ENCODE measurements at places on chromosomes 7 and 10.

DNA sequence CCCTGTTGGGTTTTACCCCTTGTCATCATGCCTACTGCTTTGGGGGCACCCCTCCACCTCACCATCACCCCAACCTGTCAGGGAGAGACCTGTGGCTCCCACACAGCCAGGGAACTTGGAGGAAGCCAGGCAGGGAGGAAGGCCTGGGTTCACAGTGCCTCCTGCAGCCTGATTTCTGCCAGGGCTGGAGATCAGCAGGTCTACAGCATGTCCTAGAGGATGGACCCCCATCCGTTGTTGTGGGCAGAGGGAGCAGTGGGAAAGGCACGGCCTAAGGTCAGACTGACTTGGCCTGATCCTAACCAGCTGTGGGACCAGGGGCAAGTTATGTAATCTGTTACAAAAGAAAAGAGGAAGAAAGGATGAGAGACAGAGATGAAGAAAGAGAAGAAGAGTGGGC lies 28.2 kb downstream of the ZCCHC24 start:
- DNase-seq: no peak

DNA sequence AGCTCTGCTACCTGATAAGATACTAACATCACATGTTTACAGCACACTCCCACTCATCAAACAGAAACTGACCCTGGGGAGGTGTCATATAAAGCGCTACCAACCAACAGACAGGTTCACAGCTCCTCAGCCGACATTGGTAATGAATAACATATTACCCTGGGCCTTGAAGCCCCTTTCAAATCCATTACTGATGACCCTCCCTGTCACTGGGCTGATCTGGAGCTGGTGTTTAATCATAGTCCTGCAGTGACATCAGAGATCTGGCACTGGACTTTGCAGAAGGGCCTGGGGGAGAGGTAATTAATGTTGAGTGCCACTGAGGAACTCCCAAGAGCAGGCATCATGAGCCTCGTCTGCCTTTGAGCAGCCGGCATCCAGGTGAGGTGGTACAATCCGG lies 306.5 kb upstream of the NFE2L3 start:
- no peak for DNase-seq

DNA sequence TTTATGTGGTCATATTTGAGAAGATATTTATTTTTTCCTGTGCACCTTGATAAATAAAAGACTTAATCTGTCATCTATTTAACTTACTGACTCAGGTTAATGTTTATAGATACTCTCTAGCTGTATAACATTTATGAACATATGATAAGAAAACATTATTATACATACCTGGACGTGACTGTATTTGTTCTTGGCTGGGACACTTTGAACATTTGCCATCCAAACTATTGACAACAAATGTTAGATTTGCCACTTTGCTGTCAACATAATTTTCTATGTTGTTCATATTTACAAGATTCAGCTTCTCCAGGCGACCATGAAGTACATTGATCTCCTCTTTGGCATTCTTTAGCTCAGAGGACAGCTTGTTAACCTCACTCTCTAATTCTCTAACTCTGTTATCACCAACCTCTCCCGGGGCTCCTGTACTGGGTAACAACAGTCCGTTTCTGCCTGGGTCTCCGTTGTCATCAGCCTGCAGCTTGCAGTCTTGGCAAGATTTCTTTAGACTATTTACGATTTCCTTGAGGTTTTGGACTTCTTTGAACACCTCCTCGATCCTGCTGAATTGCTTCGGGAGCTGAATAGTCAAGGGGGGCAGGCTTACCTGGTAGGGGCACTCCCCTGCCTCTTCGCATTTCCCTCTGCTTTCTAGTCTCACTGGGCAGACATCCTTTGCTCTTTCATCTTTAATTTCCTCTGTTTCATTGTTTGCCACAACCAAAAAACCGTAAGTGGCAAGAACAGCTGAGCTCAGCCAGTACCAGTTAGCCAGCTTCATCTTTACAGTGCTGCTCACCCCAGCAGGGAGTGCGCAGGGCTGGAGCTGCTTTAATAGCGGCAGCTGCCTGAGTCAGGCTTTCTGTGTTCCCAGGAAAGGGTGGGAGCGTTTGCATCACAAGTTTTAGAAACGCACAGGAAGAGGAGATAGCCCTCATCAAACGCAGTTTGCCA lies at the start of gene FGL2:
Gene FGL2 (minus strand): TSS at position 807 of the 954 bp plus-strand sequence. CDS start 26 bp downstream, at position 781.
- DNase-seq: peak; percentile 9

GRCh38 chr10:115814542-115814941 lies 458.5 kb downstream of the GFRA1 start:
- DNase-seq: no peak

DNA sequence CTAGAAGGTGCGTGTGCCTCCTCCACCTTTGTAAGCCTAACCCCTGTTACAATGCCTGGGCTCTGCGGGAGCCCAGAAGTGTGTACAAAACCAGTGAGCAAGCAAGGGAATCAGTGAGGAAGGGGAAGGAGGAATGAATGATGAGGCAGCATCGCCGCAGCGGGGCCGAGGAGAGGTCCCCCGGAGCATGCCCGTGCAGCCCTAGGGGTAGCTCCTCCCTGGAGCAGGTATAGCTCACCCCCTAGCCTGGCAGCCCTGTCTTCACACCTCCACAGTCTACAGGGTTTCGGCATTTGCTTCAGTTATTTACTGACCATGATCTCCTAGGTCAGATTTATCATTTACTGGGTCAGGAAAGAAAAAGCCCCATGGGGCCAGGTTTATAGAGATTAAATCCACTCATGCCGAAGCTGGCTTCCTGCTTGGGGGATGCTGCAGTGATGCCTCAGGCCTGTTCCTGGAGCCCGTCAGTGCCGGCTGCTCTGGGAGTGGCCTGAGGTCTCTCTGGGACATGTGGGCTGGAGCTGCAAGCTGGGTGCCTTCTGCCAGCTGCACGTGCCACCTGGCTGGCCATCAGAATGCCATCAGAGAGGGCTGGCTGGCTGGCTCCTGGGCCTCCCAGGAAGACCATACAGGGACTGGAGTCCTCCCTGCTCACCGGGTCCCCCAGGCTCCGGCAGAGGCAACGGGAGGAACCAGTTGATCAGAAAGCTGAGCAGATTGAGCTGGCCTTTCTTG lies 138.9 kb downstream of the GRK5 start:
- no peak for DNase-seq

- DNase-seq: no peak
Measured at GRCh38 chr7:3558400-3558799, 257.3 kb downstream of the SDK1 start.

GRCh38 chr7:77657427-77658224 lies 38.6 kb upstream of the RSBN1L start:
- DNase-seq: peak; percentile 14

GRCh38 chr10:6578795-6579182 lies 1.3 kb downstream of the PRKCQ start:
- DNase-seq: no peak

GRCh38 chr7:74115326-74115725 lies 31.7 kb downstream of the LIMK1 start:
- DNase-seq: no peak

DNA sequence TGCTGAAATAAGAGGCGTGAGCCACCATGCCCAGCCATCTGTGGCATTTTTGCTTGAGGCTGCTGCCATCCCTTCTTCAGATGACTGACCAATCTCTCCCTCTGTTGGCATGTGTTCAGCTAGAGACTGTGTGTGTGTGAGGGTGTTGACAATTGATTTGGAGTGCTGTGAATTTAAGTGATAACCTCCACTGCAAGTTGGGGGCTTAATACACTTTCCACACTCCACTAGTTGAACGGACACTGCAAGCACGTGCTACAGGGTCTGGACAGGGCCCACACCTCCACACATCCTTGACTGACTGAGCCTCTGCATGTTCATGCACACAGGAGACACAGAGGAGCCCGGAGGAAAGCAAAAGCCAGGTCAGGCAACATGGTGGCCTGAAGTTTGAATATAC lies 51.3 kb downstream of the BRAF start:
- DNase-seq: no peak

DNA sequence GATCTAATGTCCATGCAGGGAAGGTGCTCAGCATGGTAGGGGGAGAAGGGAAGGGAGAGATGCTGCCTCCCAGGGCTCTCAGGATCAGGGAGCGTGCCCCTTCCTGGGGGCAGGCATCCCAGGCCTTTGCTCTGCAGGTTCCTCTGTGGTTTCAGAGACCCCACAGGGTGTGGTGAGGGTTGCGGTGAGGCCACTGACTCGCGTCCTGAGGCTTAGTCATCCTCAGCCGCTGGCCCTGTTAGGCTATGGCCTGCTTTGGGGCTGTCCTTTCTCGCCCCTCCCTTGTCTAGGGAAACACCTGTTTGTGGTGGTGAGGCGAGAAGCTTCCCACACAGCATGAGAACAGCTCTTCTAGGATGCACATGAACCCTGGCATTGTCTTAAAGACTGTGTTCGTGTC lies 558.3 kb upstream of the FOXK1 start:
- no peak for DNase-seq

- no peak for DNase-seq
Measured at GRCh38 chr10:11397980-11398580, 213.4 kb downstream of the USP6NL start.

DNA sequence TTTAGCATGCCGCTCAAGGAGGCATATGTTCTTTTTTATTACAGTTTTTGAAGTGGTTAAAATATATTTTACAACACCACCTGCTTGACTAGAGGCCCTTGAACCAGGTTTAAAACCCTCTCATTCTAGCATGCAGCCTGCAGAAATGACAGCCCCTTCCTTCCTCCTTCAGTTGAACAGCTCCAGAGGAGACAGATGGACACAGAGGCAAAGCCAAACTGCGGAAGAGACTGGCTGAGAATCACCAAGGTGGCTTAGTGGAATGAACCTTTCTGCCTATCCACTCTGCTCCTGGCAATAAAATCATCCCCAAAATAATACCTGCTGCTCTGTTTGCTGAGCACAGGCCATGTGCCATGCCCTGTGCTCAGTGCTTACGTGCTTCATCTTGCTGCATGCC lies 23.9 kb upstream of the PLPP4 start:
- DNase-seq: no peak

DNA sequence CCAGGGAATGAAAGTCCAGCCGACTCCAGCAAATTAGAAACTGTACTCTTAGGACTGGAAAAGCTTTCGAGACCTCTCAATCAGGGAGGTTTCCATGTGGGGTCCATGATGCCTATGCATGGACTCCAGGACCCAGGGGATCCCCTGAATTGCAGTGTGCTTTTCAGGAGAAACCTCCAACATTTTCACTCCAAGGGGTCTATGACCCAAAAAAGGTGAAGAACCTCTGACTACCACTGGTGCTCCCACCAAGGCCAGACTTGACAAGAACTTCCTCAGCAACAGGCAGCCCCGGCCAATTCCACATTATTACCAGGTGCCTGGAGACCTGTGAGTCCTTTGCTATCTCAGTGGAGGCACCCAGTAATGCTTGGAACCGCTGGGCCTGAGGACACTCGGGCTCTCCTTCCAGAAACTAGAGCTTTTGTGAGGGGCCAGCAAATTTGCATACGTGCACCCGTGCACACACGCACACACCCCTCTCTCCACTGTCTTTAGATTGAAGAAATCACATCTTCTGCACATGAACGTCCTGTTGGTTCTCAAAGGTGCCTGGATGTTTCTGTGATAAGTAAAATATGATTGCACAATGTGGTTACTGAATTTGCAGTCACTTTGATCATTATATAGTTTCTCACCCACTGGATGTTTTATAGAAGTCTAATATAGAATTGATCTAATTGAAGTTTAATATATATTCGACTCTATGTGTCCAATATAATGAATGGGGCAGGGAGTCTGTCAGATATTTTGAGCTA lies 54.7 kb downstream of the SYPL1 start:
- no peak for DNase-seq

GRCh38 chr7:123169065-123169464 lies 30.7 kb downstream of the SLC13A1 start:
- no peak for DNase-seq

DNA sequence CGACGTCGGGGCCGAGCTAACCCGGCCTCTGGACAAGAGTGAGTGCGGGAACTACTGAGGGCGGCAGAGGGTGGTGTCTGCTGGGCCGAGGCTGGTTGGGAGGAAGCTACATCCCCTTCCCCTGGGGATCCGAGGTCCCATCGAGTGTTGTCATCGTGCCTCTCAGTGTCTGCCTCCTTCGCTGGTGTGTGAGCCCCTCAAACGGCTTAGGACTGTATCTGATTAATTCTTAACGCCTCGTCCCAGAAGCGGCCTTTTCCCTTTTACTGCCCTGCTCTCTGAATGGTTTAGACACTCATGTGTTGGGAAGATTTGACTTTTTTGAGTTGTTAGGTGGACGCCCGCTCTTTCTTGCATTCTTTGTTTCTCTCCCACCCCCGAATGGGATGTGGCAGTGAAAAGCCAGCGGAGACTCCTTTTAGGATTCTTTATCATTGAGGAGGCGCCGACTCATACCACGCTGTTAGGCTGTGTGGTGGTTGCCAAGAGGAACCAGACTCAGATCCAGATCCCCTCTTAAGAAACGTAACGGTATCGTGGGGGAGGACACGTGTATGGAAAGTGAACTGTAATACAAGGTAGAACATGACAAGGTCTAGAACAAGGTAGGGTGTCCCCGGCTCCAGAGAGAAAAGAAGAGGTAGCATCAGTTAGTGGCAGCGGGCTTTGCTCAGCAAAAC lies 631 bp downstream of the SUPV3L1 start:
- DNase-seq: peak; percentile 8

DNA sequence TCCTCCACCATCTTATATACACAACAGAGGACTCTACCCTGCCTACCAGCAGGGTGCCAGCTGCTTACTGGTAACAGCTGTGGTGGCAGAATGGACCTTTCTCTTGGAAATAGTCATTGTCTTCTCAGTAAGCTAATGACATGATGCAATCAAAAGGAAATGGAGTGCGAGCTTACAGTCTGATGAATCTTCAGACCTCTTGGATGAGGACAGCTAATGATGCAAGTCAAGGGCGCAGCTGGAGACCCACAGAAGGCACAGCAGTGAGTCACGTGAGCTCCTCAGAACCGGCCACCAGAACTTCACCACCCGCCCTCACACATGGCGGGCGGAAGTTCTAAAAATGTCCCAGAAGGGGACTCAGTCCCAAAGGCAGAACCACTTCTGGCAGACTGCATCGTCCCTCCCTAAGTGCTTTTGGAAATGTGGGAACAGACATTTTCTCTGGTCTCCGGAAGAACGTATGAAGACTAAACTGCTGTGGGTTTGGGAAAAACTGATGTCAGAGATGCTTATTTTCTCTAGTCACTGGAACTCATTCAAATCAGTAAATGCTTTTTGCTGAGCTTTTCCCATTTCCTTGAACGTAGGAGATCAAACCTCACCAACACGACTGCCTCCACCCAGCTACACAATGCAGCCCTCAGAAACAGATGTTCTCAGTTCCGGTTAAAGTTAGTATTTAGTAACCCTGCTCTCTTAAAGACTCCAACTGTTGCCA lies 96.4 kb downstream of the FAS start:
- DNase-seq: no peak

GRCh38 chr7:1024331-1024841 lies 20.0 kb upstream of the GPR146 start:
- DNase-seq: no peak

Measured in stimulated activated CD4-positive, alpha-beta T cell treated with anti-CD3 and anti-CD28 coated beads, Interleukin-12 subunit alpha, Interleukin-12 subunit beta, amount 100 ng/mL, for 48 hours (primary cell).